Tibial nerve (tissue), 4 donors: ENCODE measurements at places on chromosomes 11 and 22. TPM values are rescaled to one million over a fixed set of nuclear protein-coding genes. Genes with fewer than 3 reads are reported as not detected.
A peak's percentile ranks its signal among the peaks of the same experiment; 100 is the strongest.

The POLD4 gene
- total RNA-seq, result 154 TPM

The NPAS4 gene
- total RNA-seq, result not detected

The OR5L2 gene
- not detected for total RNA-seq

The XNDC1N gene
- total RNA-seq, result 4.6 TPM

DNA sequence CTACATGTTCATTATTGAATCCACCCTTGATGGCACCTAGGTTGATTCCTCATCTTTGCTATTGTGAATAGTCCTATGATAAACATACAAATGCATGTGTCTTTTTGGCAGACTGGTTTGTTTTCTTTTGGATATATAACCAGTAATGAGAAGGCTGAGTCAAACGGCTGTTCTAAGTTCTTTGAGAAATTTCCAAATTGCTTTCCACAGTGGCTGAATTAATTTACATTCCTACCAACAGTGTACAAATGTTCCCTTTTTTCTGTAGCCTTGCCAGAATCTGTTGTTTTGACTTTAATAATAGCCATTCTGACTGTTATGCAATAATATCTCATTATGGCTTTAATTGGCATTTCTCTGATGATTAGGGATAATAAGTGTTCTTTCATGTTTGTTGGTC, 184.9 kb downstream of the CASP12 start:
- H3K27me3 ChIP-seq, result no peaks in the 10 kb centered on the region
- no peaks in the 10 kb centered on the region for H3K4me1 ChIP-seq
- H3K36me3 ChIP-seq, result no peaks in the 10 kb centered on the region
- no peak for DNase-seq
- no peak overlapping the region for H3K4me3 ChIP-seq

DNA sequence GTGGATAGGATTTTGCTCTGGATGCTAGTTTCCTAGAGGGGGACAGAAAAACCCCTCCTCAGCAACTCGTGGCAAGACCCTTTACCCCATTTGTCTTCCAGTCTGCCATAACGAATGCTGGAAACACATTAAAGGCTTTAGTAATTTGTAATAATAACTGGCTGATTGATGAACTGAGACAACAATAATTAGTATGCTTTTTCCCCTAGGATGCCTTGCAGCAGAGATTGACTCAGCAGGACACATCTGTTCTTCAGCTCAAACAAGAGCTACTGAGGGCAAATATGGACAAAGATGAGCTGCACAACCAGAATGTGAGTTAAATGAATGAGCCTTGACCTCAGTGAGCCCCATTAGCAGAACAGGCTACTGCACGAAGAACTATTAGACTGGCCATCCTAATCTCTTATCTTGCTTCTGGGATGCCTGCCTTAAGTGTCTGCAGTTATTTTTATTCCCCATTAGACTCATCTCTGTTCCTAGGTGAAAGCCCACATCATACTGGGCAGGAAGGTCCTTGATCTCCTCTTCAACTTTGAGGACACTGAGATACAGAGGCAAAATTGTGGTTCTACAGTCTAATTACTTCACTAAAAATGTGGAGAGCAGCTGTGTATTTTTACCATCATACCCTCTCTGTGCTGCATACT, 32.9 kb upstream of the DLAT start:
- no peak overlapping the region for H3K27ac ChIP-seq
- H3K27me3 ChIP-seq, result no peaks in the 10 kb centered on the region
- no peaks in the 10 kb centered on the region for H3K4me1 ChIP-seq
- no peak overlapping the region for H3K4me3 ChIP-seq
- H3K36me3 ChIP-seq, result no peaks in the 10 kb centered on the region
- no peak for DNase-seq

- no peak for DNase-seq
- no peaks in the 10 kb centered on the region for H3K36me3 ChIP-seq
- H3K4me3 ChIP-seq, result no peak overlapping the region
- no peaks in the 10 kb centered on the region for H3K4me1 ChIP-seq
These were observed 66.3 kb upstream of the PRDM11 start for GRCh38 chr11:45079943-45080719.

DNA sequence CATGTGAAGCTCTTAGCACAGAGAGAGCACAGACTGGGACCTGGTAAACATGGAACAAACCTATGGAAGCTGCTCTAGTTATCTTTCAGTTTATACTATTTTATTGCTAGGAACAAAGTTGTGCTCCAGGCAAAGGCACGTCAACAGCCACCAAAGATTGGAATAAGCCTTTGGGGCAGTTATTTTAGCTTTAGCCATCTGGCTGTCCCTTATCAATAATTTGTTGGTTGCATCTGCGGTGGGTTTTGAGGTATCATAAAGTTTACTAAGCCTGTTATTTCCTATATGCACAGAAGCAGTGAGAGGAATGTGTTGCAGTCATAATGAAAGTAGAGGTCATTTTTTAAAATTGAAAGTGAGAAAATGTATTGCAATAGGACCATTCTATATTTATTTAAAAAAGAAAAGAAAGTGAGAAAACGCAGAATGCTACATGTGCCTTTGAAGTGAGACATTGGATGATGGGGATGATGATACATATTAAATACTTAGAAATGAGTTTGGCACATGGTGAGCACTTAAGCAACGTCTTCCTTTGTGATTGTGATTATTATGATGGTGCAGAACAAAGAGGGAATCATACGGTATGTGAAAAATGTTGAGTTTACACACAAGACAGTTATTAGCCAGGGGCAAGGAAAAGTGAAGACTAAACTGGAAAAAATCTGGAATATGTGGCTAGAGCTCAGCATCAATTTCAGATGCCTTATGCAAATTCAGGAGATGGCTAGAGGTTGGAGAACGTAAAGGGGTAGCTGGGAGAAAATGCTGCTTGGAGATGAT, 58.3 kb downstream of the PRR5L start:
- H3K27ac ChIP-seq, result no peak overlapping the region
- H3K36me3 ChIP-seq, result no peaks in the 10 kb centered on the region
- H3K4me3 ChIP-seq, result no peak overlapping the region
- no peaks in the 10 kb centered on the region for H3K4me1 ChIP-seq

DNA sequence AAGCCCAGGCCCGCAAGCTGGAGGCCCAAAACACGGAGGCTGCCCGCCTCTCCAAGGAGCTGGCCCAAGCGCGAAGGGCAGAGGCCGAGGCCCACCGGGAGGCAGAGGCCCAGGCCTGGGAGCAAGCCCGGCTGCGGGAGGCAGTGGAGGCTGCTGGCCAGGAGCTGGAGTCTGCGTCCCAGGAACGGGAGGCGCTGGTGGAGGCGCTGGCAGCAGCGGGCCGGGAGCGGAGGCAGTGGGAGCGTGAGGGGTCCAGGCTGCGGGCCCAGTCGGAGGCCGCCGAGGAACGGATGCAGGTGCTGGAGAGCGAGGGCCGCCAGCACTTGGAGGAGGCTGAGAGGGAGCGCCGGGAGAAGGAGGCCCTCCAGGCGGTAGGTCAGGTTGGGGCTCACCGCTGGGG, 4.8 kb downstream of the CCDC88B start:
- no peaks in the 10 kb centered on the region for H3K36me3 ChIP-seq
- H3K27ac ChIP-seq, result no peak overlapping the region
- no peak overlapping the region for H3K4me3 ChIP-seq

GRCh38 chr22:44341431-44342346, 28.9 kb upstream of the SHISAL1 start:
- DNase-seq, result no peak
- no peak overlapping the region for H3K4me3 ChIP-seq
- H3K27ac ChIP-seq, result peak overlapping the region; percentile 57

- H3K36me3 ChIP-seq, result no peaks in the 10 kb centered on the region
- DNase-seq, result no peak
- no peak overlapping the region for H3K27ac ChIP-seq
These were observed 6.7 kb downstream of the DDI1 start for GRCh38 chr11:104043142-104043541.

DNA sequence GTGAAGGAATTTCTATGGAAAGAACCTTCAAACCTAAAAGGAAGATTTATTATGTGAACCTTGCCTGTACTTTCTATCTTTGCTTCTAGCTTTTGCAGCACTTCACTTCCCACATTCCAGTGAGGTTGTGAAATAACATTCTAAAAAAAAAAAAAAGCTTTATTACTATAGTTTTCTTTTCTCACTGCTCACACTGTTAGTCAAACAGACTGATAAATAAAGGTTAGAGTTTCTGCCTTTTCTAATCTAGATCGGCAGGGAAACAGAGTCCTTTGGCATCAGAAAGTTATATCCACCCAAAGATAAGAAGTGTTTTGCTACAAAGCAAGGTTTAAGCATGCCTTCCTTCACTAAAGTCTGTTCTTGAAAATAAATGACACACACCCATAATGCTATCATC, 2.8 kb downstream of the AAMDC start:
- no peaks in the 10 kb centered on the region for H3K36me3 ChIP-seq
- no peak overlapping the region for H3K4me3 ChIP-seq
- DNase-seq, result no peak
- H3K27me3 ChIP-seq, result no peaks in the 10 kb centered on the region

DNA sequence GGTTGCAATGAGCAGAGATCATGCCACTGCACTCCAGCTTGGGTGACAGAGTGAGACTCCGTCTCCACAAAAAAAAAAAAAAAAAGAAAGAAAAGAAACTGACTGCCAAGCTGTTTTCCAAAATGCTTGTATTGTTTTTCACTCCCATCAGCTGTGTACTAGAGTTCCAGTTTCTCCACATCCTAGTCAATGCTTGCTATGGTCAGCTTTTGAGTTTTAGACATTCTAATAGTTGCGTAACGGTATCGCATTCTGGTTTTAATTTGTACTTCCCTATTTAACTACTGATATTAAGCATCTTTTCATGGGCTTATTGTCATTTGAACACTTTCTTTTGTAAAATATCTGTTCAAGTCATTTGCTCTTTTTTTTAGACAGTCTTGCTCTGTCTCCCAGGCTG, 55.7 kb downstream of the TSPAN18 start:
- no peak overlapping the region for H3K4me3 ChIP-seq
- H3K36me3 ChIP-seq, result no peaks in the 10 kb centered on the region
- no peaks in the 10 kb centered on the region for H3K4me1 ChIP-seq
- H3K27ac ChIP-seq, result no peak overlapping the region
- no peak for DNase-seq

- DNase-seq, result no peak
- no peak overlapping the region for H3K27ac ChIP-seq
- H3K4me3 ChIP-seq, result no peak overlapping the region
- H3K4me1 ChIP-seq, result peaks cover under 1% of the 10 kb centered on the region
These were observed 132.1 kb upstream of the BLID start for GRCh38 chr11:122248131-122248530.
